Fibroblast of gingiva (primary cell): ENCODE measurements at places on chromosomes 7 and 10.

DNA sequence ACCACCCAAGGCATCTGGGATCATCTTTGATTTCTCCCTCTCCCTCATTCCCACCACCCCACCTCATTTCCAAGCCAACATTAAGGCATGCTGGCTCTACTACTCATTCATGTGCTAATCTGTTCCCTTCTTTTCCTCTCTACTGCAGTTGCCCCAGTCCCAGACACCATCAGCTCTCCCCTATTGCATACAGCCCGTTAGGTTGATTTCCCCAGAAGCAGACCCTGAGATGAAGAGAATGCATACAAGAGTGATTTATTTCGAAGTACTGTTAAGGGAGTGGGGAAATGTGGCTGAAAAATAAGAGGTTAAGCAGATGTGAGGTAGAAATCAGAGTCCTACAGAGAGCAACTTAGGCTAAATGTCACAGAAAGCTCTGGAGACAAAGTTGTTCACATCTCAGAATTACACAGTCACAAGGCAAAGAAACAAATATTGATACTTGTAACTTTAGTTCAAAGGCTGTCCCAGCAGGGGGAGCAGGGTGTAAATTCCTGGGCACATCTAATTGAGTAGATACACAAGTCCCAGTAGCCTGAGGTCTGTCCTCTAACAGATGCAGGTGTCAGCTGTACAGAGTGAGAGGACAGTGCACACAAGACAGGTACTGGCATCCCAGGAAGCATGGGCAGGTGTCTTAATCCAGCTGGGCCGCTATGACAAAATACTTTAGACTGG is 20.9 kb downstream of the AKR1D1 start:
- DNase-seq, result no peak

DNA sequence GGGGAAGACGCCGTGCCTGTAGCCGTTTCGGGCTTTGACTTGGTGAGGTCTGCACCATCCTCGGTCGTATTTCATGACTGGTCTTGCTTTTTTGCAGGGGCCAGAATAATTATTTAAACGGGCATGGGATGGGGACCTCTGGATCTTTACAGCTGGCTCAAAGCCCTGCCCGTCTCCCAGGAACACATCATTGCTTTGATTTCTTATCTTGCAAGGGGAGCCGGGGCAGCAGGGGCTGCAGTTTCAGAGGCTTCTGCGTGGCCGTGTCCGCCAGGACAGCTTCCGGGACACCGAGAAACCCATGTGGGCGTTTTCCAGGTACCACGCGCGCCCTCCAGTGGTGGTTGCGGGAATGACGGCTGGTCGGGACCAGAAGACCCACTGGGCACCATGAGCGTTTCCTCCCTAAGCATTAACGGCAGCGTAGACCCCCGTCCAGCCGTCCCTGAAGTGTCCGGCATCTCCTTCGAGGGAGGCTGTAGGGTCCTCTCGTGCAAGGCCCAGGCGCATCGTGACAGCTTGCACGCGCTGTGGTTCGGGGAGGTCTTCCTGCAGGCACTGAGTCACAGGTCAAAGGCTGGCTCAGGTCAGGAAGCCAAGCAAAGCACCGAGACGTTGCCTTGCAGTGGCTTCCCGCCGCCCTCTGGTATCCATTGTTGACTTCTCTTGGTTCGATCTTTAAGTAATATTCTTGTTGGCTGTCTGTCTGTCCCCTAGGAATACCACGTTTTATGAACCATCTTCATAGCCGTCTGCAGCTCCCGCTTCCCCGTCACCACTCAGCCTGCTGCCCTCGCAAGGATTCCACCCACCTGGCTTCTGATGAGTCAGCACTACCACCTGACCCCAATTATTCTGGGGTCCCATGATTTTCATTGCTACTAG is 16.2 kb upstream of the ZFAND2A start:
- DNase-seq, result peak; percentile 56

DNA sequence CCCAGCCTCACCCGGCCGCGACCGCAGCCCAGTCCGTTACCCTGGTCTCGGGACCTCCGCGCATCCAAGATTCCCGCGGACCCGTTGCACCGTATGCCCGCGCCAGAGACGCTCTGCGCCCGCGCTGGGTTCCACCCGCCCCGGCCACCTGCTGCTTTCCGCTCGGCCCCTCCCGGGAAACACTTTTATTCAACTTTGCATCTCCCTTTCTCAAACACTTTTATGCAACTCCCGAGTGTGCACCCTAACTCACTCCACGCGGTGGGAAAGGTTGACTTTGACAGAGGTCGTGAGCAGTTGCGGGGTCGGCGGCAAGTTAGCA is at the start of gene ODAD2:
TSS of gene ODAD2 (minus strand) at position 126 of the 322 bp plus-strand sequence. CDS start 3,937 bp downstream, outside the sequence.
- no peak for DNase-seq

DNA sequence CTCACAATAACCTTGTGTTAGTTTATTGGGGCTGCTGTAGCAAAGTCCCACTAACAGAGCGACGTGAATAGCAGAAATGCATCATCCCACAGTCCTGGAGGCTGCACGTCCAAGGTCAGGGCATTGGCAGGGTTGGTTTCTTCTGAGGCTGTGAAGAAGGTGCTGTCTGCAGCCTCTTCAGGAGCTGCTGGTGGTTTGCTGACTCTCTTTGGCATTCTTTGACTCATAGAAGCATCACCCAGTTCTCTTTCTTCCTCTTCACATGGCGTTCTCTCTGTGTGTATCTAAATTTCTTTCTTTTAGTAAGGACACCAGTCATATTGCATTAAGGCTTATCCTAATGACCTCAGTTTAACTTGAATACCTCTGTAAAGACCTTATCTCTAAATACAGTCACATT is 428.4 kb upstream of the KLF6 start:
- DNase-seq, result no peak

DNA sequence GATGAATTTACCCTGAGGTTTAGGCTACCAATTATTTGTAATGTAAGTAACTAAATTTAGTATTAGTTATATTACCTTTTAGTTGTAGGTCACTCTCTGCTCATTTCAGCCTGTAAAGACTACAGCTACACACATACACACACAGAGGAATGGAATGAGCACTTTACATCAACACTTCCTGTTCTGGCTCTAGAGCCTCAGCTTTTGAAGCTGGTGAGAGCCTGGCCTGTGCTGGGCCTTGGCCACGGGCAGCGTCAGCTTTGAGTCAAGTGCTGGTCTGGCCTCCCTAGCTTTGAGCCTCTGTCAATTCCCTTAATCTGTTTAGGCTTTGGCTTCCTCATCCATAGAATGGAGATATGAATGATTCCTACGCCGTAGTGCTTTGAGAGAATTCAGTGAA is 141.7 kb downstream of the EGFR start:
- no peak for DNase-seq

- DNase-seq, result no peak
Observed at GRCh38 chr7:139046143-139046542, 10.3 kb upstream of the ZC3HAV1L start.

- peak; percentile 91 for DNase-seq
Observed at GRCh38 chr10:97542169-97543024, 30.2 kb upstream of the ANKRD2 start.

DNA sequence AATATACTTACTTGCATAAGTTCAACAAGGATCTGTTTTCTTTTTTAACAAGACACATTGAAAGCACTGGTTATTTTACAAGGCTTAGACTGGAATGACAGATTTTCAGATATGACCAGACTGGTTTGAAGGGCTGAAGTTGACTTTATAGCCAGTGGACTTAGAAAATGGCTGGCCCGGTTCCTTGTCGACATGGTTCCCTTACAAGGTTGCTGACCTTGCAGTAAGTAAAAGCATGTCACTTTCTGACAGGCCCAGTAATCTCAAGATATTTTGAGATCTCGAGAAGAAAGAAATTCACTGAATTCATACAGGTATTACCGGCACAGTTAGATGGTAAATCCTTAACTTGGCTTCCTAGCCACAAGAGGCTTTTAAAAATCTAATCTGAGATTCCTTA is 136.5 kb downstream of the COBL start:
- no peak for DNase-seq

- no peak for DNase-seq
Observed at GRCh38 chr10:112895292-112895691, 54.8 kb upstream of the TCF7L2 start.

- DNase-seq, result peak; percentile 70
Observed at GRCh38 chr7:120857588-120858573, at the start of gene TSPAN12. Gene TSPAN12, minus strand, starts transcription at chr7:120858144. Its CDS starts 1,381 bp downstream, at chr7:120856763.
